Hematopoietic multipotent progenitor cell treated with erythropoietin and hydrocortisone succinate and interleukin-3 and kit ligand, for 6 days (in vitro differentiated cells): ENCODE measurements at places on chromosomes 5 and 9.
A peak's percentile ranks its signal among the peaks of the same experiment; 100 is the strongest.

DNA sequence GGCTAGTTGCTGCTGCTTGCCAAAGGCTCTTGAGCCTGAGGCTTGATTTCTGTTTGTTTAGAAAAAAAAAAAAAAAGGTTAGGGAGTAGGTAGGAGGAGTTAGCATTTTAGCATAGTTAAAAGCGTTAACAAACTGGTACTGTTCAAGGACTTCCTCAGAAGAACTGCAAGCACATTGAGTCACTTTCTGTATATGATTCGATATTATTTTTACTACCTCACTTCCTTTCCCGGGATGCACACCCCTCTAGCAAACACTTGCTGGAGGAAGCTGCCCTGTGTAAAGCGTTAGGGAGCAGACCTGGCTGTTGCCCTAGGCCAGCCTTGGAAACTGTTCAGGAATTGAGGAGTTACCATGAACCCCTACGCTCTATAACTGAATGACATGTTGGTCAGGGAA, 15.7 kb upstream of the CEP120 start:
- no peak for DNase-seq

DNA sequence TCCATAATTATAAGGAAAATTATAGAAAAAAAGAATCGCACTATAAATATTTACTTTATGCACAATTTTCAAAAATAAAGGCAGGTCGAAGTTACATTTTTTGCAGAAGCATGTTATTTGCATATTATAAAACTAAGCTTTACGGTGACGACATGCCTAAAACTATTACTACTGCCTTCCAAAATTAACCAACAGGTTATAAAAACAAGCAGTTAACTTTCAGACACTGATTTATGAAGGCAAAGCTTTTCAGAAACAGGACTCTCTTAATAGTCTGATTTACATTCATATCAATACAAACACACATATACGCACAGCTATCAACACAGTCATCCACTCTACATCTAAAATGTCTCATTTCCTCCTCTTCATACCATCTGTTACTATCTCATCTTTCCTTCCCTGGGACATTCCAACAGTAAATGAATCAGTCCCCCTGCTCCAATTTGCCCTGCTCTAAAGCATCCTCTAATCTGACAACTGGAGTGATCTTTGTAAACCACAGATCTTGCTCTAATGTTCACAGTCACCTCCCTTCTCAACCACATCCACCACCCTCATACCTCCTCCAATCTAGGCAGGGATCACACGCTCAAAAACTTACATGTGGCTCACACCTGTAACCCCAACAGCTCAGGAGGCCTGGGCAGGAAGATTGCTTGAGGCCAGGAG, 21.6 kb downstream of the FBXW11 start:
- DNase-seq, result peak; percentile 26

- no peak for DNase-seq
Measured at GRCh38 chr9:119963258-119963797, 594.1 kb upstream of the BRINP1 start.

GRCh38 chr5:60014331-60014730, 120.8 kb upstream of the PDE4D start:
- DNase-seq, result no peak

DNA sequence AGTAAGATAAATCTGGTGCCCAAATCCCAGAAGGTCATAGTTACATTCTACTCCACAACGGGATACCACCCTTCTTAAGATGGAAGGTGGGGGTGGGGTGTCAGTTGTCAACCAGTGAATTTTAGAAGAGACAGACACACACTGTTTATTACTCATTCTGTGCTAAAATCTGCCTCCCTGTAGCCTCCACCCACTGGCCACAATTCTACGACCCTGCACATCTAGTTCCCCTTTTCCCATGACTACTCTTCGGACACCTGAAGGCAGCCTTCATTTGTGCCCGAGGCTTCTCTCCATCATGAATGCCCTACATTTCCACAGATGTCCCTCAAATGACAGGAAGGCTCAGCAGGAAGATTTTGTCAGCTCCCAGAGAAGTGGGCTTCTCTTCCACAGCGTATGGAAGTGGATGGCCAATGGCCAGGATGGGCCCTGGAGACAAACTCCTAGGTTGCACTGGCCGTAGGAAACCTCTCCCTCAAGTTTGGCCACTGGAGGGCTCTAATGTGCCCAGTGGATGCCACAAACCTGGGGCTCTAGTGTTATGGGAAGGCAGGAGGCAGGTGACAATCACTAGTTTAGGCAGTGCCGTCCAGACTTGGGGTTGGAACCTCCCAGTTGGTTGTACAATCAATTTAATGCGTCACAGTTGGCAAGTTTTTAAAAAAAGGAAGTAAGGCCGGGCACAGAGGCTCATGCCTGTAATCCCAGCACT, 46.6 kb downstream of the PTPN3 start:
- no peak for DNase-seq

GRCh38 chr9:133707065-133707762, 30.9 kb downstream of the SARDH start:
- DNase-seq, result no peak

DNA sequence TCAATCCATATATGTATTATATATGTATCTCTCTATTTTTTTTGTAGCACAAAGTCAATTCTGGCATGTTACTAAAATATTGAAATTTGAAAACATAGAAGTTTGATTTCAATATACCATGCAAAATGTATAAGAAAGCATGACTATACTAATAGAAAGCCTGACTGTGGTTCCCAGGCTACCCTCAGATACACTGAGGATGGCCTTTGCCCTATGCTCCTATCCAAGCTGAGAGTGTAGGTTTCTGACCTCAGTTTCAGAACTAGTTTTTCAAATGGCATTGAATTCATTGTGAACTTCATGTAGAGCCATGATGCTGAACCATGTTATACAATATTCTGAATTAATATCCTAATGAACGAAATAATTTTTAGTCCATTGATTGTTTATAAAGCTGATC, 220.4 kb upstream of the IZUMO3 start:
- no peak for DNase-seq

- peak; percentile 88 for DNase-seq
Measured at GRCh38 chr9:121744002-121744686, 92.7 kb downstream of the DAB2IP start.

- no peak for DNase-seq
Measured at GRCh38 chr9:89842267-89842768, 237.5 kb downstream of the GADD45G start.

DNA sequence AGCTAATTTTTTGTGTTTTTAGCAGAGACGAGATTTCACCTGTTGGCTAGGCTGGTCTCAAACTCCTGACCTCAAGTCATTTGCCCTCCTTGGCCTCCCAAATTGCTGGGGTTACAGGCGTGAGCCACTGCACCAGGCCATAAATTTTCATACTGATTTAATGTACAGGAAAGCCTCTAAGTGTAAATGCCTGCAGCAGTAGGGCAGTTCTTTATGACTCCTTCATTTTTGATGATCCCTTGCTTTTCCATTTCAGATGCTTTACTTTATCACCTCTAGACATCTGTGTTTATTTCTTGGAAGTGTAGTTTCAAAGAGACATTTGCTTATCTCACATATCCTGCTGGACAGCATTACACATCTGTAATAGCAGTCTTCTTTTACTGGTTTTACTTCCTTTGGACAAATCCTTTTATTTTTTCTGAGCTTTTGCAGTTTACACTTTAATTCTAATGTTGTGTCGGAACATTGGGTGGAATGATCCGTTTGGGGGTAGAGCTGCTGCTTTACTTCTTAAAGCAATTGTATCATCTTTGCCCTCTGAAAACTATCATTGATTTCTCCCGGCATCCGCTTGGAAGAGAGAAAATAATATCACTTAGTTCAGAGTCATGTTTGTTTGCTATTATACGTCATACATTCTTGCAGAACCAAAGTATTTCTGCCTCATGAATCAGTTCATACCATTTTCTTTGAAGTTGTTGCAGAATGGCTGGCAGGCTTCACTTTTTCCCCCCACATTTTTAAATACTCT, 36.0 kb downstream of the SCGB3A1 start:
- peak; percentile 88 for DNase-seq

DNA sequence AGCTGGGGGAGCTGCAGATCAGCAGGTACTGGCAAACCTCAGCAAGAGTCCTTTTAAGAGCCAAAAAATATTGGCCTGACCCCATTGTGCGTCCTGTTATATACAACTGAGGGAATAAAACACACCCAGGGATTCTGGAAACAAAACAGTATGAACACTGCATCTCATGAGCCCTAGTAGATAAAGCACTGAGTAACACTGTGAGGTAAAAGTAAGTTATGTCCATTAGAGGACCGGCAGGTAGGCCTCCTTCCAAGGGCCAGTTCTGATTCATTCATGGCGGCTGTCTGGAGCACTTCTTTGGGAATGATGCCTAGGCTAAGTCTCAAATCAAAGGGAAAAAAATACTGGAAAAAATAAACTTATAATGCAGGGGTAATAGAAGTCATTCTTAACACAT, 64.9 kb downstream of the PDE4D start:
- DNase-seq, result no peak

DNA sequence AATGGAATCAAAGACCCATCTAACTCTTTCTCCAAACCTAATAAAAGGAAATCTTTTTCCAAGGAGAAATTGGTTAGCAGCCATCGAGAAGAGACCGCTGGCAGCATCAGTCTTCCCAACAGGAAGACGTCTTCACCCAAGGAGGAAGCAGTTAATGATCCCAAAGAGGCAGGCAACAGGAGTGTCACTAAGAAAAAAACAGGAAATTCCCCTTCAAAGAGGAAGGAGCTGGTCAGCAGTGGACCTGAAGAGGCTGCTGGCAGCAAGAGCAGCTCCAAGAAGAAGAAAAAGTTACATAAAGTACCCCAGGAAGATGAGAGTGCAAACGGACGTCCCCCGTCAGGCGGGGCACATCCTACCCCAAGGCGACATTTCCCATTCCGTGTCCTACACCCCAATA, 143.7 kb downstream of the ELAVL2 start:
- DNase-seq, result no peak

DNA sequence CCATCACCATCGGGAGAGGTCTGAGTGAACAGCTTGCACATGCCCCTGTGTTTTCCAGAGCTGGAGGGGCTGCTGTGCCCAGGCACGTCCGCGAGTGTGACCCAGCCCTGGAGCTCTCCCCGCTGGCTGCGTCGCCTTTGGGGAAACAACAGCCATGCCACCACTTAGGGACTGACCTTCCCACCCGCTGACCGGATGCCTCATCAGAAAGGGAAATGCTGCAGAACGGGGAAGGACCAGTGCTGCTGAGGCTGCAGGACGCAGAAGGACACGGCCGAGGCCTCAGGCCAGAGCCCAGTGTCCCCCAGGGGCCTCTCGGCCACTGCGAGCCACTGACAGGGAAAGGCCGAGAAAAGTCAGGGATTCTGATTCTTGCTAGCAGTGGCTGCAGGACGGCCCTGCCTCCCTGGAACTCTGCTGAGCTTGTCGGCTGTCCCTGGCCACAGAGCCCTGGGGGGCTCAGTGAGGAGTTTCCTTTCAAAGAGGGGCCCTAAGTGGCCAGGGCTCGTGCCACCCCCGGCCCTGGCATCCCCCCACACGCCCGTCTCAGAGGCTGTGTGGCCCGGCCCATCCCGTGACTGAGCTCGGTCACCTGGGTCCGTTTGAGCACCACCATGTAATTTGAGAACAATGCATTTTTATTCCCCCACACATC, 130.8 kb downstream of the ZNF354C start:
- DNase-seq, result no peak

DNA sequence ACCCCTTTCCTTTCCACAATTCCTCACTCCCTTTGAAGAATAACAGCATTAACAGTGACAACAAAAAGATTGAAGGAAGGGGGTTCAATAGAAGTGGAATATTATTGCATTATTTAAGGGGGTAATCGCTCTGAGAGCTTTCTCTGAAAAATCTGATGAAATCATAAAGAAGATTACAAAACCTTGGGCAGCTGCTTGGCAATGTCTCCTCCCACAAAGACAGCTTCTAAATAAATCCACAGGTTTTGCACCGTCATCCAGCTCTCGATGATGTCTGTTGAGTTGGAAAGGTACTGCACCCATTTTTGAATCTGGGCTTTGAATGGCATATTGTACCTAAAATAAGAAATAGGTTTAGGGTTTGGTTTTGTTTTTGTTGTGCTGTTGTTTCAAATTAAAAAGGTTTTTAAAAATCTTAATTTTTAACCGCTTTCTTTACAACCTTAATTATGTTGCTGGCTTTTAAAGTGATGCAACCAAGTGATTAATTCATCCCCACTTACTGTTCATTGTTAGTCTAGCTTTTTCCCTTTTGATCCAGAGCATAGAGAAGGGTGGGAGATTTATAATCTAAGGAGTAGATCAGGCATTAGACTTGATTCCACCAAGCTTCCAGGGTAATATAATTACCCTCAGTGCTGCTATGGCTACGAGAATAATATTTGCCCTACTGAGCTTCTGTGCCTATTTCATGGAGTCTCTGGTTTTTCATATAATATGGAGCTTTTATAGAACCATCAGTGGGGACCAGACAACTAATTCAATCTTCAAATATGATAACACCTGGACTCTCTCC, 85.0 kb downstream of the DNAH5 start:
- DNase-seq, result no peak

DNA sequence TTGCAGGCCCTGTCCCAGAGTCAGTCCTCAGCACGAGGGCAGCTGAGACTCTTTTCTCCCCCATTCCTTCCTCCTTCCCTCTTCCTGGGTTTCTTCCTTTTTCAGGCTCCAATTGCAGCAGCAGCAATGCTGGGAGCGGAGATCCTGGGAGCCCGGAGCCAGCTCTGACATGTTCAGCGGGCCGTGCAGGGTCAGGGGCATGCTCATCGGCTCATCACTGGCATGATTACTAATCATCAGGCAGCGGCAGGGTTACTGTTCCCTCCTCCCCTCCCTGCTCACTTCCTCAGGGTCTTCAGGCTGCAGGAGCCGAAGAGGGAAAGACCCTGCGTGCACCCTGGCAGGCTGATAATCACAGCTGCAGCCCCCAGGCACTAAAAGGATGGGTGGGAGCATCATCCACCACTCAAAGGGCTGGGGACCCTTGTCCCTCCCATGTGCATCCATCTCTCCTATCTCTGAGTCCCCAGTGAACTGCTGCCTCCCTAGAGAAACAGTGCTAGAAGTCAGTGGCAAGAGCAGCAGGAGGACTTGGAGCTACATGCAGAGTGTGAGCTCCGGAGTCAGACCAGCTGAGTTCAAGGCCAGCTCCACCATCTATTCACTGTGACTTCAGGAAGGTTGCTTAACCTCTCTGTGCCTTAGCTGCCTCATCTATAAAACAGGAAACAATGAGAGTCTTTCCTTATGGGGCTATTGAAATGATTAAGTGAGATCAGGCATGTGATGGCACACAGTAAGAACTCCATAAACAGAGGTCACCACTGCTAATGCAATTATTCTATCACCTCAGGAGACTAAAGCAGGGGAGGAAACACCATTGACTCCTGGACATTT, 7.8 kb upstream of the KCNIP1 start:
- DNase-seq, result no peak

GRCh38 chr9:109975574-109976295, 195.7 kb downstream of the PALM2AKAP2 start:
- no peak for DNase-seq

- no peak for DNase-seq
Measured at GRCh38 chr5:170504616-170505266, 921 bp downstream of the KCNIP1 start.
